ENCODE measurements at places on chromosomes 7 and 10. TPM values are rescaled to one million over a fixed set of nuclear protein-coding genes. Genes with fewer than 3 reads are reported as not detected.
A peak's percentile ranks its signal among the peaks of the same experiment; 100 is the strongest.

DNA sequence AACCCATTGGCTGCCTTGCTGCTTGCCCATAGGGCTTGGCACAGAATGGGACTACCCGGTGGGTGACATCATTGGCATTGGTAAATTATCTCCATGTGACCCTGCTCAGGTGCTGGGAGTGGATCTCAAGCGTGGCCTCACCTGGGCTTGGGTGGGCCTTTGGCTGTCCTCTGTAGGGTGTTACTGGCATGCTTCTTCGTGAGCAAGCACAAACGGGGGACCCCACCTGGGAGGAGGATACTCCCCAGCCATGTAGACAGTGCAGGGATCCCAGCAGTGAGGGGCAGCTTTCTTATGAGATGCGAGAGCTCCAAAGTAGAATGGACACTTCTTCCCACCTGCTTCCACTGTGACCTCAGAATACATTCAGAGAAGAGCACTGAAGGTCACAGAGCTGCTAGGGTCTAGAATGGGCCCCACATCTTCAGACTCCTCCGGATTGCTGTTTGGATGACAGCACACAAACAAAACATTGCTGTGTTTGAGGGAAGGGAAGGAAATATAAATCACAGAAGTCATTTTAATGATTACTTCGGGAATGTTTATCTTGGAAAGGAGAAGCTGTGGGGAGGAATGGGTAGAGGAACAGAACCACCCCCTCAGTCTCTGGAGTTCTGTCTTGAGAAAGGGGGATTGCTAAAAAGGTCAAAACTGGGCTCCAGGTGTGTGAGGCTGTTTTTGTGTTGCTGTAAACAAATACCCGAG lies 75.9 kb downstream of the SH2D4B start:
- no peak for DNase-seq
- peaks cover 1% of the 10 kb centered on the region for H3K4me1 ChIP-seq
- no peaks in the 10 kb centered on the region for H3K36me3 ChIP-seq
- no peak overlapping the region for H3K4me3 ChIP-seq

DNA sequence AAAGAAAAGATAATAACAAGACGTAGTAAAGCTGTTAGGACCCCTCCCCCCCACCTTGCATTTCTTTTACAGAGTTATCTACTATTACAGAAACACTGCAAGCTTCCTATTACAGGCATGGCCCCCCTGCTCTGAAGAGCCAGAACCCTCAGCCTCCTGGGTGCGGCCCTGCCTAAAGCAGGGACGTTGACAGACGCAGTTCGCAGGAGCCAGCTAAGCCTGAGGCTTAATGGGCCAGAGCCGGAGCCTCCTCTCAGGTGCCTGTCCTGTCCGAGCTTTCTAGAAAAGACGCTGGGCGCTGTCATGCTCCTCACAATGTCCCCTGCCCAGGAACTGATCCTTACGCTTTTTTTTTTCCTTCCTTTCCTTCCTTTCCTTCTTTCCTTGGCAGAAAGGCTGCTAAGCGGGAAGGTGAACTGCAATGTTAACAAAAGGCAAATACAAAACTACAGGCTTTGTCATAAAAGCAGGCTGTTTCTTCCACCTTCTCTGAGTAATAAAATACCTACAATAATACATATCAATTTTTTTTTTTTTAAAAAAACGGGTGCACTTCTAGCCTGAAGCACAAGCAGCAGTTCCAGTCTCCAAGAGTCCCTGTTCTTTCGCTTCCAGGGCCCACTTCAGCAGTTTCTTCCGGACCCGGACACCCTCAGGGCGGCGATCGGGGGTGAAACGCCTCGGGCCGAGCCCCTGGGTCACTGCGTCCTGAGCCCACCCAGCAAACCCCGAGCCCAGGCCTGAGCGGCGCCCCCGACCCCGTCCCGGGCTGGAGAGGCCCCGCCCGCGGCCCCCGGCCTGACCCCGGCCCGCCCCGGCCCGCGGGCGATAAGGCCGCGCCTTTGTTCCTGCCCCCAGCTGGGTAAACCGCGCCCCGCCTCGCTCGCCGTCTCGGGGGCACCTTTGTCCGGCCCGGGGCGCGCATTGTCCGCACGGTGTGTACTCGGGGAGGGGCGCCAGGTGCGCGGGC lies 11.2 kb downstream of the MNX1 start:
- H3K27ac ChIP-seq = no peak overlapping the region
- no peak for DNase-seq
- peaks cover 25% of the 10 kb centered on the region for H3K4me1 ChIP-seq
- H3K4me3 ChIP-seq = peak overlapping the region; percentile 71
- no peaks in the 10 kb centered on the region for H3K36me3 ChIP-seq

Gene SUN1
- total RNA-seq = 198 TPM

Gene CNTNAP2
- 1.2 TPM for total RNA-seq

Measured in naive thymus-derived CD8-positive, alpha-beta T cell (primary cell).